ENCODE measurements at places on chromosomes 5 and 9. TPM values are rescaled to one million over a fixed set of nuclear protein-coding genes. Genes with fewer than 3 reads are reported as not detected.
A peak's percentile ranks its signal among the peaks of the same experiment; 100 is the strongest.

DNA sequence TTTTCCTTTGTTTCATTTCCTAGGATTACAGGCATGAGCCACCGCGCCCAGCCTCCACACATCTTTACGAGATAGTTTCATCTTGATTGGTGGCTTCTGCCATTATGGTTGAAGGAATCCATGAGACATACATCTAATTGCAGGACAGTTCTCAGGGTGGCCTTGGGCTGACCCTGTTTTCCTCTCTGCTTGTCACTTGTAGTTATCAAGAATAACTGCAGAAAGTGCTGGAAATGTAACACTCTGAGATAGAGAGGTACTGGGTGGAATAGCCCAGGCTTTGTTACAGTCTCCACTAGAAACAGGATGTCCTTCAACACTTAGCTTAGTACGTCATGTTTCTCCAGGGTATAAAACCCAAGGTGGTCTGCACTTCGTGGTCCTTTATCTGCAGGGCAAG is 10.7 kb downstream of the UGT3A2 start:
- DNase-seq: no peak

GRCh38 chr9:26756881-26757280 is 135.7 kb downstream of the CAAP1 start:
- no peak for DNase-seq

DNA sequence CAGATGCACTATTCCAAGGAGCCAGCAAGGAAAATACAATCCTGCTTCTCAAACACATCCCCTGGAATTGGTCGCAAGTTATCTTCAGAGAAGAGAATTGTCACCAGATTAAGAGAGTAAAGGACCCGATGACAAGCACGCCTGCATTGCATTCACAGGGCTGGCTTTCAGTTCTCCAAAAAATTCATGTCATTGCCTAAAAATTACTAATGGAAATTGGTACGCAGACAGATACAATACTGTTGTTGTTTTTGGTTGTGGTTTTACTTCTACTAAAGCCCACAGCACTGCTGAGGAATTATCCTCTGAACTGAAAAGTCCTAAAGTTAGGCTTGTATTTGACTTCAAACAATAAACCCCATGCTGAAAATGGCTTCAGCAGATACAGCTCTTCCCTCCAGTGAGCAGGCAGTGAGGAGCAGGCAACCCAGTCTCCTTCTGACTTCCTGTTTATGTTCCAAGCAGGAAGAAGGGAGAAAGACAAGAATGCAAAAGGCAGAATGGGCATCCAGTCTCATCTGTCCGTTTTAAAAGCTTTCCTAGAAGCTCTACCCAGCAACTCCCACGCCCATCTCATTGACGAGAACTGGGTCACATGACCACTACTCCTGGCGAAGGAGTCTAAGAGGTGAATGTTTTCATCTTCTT is 80.6 kb upstream of the ZNF366 start:
- DNase-seq: no peak

GRCh38 chr9:134570711-134571325 is 70.8 kb upstream of the COL5A1 start:
- peak; percentile 37 for DNase-seq

GRCh38 chr5:15322421-15322820 is 177.6 kb upstream of the FBXL7 start:
- no peak for DNase-seq

- no peak for DNase-seq
These were observed 668.8 kb upstream of the RGMB start for GRCh38 chr5:98104454-98105188.

DNA sequence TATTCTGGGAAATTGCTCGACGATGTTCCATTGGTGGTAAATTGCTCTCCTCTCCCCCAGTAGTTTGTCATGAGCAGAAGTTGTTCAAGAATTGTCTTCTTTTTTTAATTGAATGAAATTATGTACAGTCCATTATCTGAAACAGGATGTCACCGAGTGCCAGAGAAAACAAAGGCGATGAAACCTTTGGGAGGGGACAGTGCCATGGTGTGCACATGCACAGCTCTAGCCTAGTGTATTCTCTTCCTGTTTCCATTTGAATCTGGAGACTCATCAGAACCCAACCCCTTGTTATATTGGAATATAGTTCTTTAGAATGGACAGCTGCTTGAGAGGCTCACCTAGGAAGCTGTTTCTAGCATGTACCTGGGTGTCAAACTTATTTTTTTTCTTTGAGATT is 41.7 kb downstream of the TGFBR1 start:
- no peak for DNase-seq

DNA sequence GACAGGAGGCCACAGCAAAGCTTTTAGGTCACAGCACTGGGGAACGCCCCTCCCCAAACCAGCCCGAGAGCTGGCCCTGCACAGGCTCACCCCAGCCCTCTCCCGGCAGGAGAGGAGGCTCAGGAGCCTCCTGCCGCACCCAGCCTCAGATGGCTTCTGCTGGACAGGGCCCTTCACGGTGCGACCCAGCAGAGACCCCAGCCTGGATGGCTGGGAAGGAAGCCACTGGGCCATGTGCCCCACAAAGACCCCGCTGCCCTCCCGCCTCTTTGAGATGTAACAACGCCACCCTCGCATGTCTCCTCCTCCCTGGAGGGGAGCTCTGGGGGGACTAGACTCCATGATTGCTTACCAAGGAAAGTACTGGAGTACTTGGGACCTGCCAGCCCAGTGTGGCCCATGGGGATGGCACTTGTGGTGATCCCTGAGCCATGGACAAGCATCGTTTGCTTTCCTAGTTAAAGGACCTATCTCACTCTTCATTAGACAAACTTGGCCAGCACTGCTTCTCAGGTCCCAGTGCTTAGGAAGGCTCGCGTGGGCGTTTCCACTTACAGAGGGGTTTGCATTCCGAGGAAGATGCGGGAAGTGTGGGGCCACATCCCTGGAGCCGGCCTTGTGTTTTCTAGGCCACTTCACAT is 9.0 kb downstream of the MYMK start:
- DNase-seq: no peak

DNA sequence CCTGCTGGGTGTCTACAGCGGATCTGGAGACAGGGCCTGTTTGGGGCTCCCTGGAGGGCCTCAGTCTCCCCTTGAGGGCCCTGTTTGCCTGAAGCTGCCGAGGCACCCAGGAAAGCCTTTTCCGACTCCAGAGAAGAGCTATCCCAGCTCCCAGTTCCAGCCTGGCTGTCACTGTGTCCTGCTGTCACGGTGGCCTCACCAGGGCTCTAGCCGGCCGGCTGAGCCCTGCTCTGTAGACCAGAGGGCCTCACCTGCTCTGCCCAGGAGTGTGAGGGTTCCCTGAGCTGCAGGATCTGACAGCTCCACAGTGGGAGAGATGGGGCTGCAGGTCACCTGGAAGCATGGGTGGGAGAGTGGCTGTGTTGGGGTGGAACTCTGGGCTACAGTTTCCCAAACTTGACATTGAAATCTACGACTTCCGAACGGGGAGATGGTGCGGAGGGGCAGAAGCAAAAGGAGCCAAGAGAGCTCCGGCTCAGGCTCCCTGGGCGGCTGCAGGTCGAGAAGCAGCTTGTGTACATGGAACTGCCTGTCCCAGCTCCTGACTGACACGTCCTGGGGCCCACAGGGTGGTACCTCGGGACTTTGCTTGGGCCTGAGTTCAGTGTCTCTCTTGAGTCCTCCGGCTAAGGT is 94.9 kb downstream of the CACNA1B start:
- peak; percentile 28 for DNase-seq

GRCh38 chr9:93898026-93898425 is 57.1 kb downstream of the BARX1 start:
- peak; percentile 29 for DNase-seq

DNA sequence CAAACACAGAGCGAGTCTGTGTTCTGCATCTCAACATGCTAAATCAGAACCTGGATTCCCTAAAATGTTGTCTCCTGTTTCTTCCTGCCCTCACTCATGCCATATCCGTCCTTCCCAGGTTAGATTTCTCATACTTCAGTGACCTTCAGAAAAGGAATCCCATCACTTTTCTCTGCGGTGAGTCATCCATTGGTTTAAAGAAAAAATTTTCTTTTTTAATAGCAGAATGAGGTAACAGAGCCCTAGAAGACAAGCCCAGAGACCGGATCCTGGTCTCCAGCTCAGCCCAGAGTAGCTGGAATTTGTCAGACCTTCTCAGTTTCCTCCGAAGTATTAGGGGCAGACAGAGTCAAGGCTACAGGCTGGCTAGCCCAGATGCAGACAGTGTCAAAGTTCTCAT is 143.2 kb upstream of the DMRT1 start:
- no peak for DNase-seq

- no peak for DNase-seq
These were observed 25.8 kb downstream of the CAST start for GRCh38 chr5:96687812-96688453.

DNA sequence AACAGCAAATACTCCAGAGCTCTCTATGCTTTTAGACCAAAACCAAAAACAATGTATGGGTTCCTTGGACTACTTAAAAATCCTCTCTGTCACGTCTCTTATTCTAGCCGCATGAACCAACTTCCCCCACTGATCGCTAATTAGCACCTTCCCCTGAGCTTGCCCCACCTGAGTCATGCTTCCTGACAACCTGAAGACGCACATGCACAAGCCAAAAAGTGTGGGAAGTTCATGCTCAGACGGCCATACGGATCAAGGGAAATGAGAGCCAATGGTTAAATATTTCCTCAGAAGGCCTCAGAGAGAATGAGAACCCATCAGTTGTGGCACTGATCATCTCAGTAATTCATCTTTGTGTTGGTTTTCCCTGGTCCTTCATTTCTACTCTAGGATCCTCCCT is 199.7 kb downstream of the BNC2 start:
- DNase-seq: no peak

DNA sequence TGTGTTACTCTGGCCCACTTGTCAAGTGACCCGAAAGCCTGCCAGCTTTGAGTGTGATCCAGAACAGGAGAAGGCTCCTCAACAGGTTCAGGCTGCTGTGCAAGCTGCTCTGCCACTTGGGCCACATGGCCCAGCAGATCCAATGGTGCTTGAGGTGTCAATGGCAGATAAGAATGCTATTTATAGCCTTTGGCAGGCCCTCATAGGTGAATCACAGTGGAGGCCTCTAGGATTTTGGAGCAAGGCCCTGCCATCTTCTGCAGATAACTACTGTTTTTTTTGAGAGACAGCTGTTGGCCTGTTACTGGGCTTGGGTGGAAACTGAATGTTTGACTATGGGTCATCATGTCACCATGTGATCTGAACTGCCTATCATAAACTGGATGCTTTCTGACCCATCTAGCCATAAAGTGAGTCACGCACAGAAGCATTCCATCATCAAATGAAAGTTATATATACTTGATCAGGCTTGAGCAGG is 180.8 kb downstream of the CARTPT start:
- DNase-seq: no peak

DNA sequence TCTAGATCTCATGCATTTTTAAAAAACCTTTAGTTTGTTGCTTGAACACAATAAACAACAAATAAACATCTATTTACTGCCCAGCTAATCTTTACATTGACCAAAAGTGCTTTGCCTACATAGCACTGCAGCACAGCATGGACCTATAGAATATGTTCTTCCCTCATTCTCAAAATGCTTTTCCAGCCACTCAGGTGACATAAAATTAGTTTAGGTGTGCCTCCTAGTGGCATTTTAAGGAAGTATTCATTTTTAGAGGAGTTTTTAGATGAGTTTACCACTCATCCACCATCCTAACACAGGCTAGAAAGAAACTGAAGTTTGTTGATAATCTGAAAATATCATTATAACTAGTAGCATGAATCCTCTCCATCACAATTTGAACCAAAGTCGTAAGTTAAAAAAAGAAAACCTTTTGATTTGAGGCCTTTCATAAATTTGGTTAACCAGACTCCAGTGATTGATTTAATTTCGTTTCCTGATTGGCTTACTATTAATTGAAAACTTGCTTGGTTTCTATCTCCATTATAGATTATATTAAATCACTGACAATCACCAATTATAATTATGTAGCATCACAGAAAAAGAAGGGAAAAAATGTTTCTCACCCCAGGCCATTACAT is 12.6 kb downstream of the PLGRKT start:
- no peak for DNase-seq

DNA sequence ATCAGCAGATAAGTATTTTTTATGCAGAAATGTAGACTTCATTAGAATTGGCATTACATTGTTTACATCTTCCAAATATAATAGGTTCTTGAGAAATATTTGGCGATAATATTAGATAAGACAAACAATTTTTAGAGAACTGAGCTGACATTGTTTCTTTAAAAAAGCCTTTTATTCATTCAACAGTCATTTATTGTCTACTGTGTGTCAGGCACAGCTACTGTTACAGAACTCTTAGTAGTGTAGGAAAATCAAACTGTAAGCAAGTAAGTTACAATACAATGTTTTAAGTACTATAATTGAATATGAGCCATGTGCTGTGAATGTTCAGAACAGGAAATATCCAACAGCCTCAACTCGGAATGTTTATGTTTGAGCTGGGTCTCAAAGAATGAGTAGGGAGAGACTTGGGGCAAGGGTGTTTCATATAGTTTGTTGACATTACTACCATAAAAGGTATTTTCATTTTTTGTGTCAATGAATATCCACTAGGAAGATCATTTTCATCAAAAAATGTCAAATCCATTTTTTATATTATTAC is 114.0 kb downstream of the CDC42SE2 start:
- DNase-seq: no peak

DNA sequence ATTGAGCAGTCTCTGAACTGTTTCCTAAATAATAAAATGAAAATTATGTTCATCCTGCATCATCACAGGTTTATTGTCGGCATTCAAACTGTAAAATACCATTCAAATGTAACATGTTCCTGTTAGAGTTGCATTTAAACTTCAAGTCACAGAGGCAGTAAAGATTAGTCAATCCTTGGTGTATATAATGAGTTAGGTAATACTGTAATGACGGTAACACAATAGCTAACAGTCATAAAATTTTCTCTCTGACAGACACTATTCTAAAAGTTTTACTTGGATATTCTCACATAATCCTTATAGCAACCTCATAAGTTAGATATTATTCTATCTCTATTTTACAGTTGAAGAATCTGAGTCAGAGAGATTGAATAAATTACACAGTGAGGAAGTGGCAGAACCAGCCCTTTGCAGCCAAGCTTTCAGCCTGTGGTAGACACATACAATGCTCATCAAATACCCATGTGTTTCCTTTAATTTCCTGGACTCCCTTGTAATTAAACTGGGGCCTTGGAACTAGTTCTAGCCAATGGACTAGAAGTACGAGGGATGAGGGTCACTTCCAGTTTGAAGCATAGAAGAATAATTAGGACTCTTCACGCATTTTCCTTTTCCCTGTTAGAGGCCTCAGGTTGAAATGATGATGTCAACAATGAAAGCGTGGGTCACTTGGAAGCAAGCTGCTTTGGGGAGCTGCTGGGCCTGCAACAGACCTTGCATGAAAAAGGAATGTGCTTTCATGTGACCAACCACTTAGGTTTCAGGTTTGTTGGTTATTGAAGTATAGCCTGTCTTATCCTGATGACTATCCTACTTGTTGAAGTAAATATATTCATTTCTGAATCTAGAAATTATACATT is 12.3 kb upstream of the CAST start:
- no peak for DNase-seq

The PCDHA12 gene
- 0.89 TPM for total RNA-seq

The ARAP3 gene
- 39.2 TPM for total RNA-seq

The ADRA1B gene
- total RNA-seq: 0.23 TPM

The CDKN2A gene
- 1.7 TPM for total RNA-seq

The WHRN gene
- 11.8 TPM for total RNA-seq

The C1QTNF3 gene
- total RNA-seq: 12.7 TPM

The IRX2 gene
- 3.3 TPM for total RNA-seq

The ADAMTS16 gene
- 0.52 TPM for total RNA-seq

All from ureter (tissue), 1 donor.